Dermis microvascular lymphatic vessel endothelial cell (primary cell): ENCODE measurements at places on chromosomes 7 and 10. TPM values are rescaled to one million over a fixed set of nuclear protein-coding genes. Genes with fewer than 3 reads are reported as not detected.

ZNF804B gene
- not detected in 2 replicates for total RNA-seq

CNNM1 gene
- under 0.01 TPM in 1 of 2 replicates, not detected in the other for total RNA-seq

MYL10 gene
- total RNA-seq = not detected in 2 replicates

GNAT3 gene
- not detected in 2 replicates for total RNA-seq

CHPF2 gene
- total RNA-seq = 29.4 and 45.1 TPM in 2 replicates

PPP1R3C gene
- 0.13 TPM in 2 replicates for total RNA-seq

RP9 gene
- total RNA-seq = 8.1 and 8.2 TPM in 2 replicates

MALSU1 gene
- total RNA-seq = 50.7 and 54.2 TPM in 2 replicates

GRID1 gene
- total RNA-seq = under 0.01 TPM in 1 of 2 replicates, not detected in the other

BET1 gene
- total RNA-seq = 24.9 and 33.1 TPM in 2 replicates

GBX1 gene
- not detected in 2 replicates for total RNA-seq

ADAM22 gene
- total RNA-seq = 0.26 and 0.38 TPM in 2 replicates

PNLIPRP1 gene
- total RNA-seq = not detected in 2 replicates

C10orf143 gene
- total RNA-seq = 0.26 and 0.76 TPM in 2 replicates

LDB3 gene
- total RNA-seq = not detected in 2 replicates

ASB13 gene
- total RNA-seq = 18.1 and 33.3 TPM in 2 replicates

CPVL gene
- total RNA-seq = 0.25 and 0.51 TPM in 2 replicates

TMEM139 gene
- total RNA-seq = not detected in 2 replicates

TAS2R41 gene
- not detected in 2 replicates for total RNA-seq

FAM25A gene
- total RNA-seq = not detected in 2 replicates

PRKG1 gene
- 0.64 and 2.7 TPM in 2 replicates for total RNA-seq

MBL2 gene
- not detected in 2 replicates for total RNA-seq

GRM8 gene
- under 0.01 TPM in 1 of 2 replicates, not detected in the other for total RNA-seq

CYP2E1 gene
- total RNA-seq = 0.13 TPM in 1 of 2 replicates, not detected in the other

CFAP58 gene
- 0.64 and 0.89 TPM in 2 replicates for total RNA-seq

OGDH gene
- total RNA-seq = 43.0 and 48.0 TPM in 2 replicates

ANKRD30A gene
- not detected in 2 replicates for total RNA-seq

GOLGA7B gene
- under 0.01 and 0.13 TPM in 2 replicates for total RNA-seq

IDI2 gene
- not detected in 2 replicates for total RNA-seq

WEE2 gene
- total RNA-seq = under 0.01 and 0.13 TPM in 2 replicates

CNOT4 gene
- 5.8 and 7.3 TPM in 2 replicates for total RNA-seq

USP6NL gene
- 10.3 and 14.7 TPM in 2 replicates for total RNA-seq

TLL2 gene
- under 0.01 and 0.13 TPM in 2 replicates for total RNA-seq

DDX56 gene
- 25.0 and 54.0 TPM in 2 replicates for total RNA-seq

CNPY1 gene
- total RNA-seq = not detected in 2 replicates

ZNF239 gene
- 0.13 and 0.25 TPM in 2 replicates for total RNA-seq

HOXA9 gene
- total RNA-seq = 3.2 and 4.7 TPM in 2 replicates

DGKB gene
- not detected in 2 replicates for total RNA-seq
